ENCODE measurements at places on chromosomes 12 and 14. TPM values are rescaled to one million over a fixed set of nuclear protein-coding genes. Genes with fewer than 3 reads are reported as not detected.

DNA sequence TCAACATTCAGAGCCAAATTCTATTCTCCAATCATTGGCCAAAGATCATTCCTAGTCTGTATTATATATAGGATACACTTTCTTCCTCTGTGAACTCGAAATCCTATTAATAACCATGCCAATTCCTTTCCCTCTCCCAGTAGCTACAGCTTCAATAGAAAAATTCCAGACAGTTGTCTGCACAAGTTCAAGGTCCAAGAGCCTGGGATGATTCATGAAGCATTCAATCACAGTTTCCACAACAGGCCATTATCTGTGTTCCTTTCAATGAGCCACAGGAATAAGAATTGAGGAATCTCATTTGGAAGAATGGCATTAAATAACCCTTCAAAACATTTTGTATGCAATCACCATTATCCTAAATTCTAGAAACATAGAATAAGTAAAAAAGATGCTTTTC, 437.4 kb downstream of the RMST start:
- no peak for DNase-seq
- no peaks in the 10 kb centered on the region for H3K27me3 ChIP-seq
- H3K36me3 ChIP-seq: no peaks in the 10 kb centered on the region
- H3K27ac ChIP-seq: no peak overlapping the region
- no peak overlapping the region for H3K4me3 ChIP-seq

- H3K27me3 ChIP-seq: no peaks in the 10 kb centered on the region
- peak overlapping the region; percentile 45 for H3K27ac ChIP-seq
- peaks cover 5% of the 10 kb centered on the region for H3K4me1 ChIP-seq
- DNase-seq: no peak
Measured at GRCh38 chr12:93163260-93164036, 214.3 kb upstream of the NUDT4 start.

SDR39U1 gene
- total RNA-seq: 10.8 TPM

CCDC175 gene
- not detected for total RNA-seq

DNA sequence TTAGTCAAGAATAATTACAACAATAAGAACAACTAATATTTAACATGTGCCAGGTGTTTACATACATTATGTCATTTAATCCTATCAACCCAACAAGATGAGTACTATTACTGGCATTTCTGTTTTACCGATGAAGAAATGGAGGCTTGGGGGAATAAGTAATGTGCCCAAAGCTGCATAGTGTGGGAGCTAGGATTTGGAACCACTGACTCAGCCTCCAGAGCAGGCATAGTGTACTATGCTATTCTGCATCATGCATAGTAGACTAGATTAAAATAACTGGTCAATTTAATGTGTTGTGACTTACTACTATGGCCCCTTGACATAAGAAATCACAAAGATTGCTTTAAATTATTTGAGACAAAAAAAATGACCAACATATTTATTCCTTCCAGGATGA, 9.5 kb downstream of the GPR19 start:
- no peaks in the 10 kb centered on the region for H3K36me3 ChIP-seq
- no peaks in the 10 kb centered on the region for H3K27me3 ChIP-seq
- no peak overlapping the region for H3K4me3 ChIP-seq
- no peak for DNase-seq
- peaks cover 6% of the 10 kb centered on the region for H3K4me1 ChIP-seq

- H3K27me3 ChIP-seq: no peaks in the 10 kb centered on the region
- H3K4me1 ChIP-seq: peaks cover 91% of the 10 kb centered on the region
- no peak for DNase-seq
- H3K4me3 ChIP-seq: no peak overlapping the region
Measured at GRCh38 chr12:123358035-123358434, 6.6 kb downstream of the SBNO1 start.

DNA sequence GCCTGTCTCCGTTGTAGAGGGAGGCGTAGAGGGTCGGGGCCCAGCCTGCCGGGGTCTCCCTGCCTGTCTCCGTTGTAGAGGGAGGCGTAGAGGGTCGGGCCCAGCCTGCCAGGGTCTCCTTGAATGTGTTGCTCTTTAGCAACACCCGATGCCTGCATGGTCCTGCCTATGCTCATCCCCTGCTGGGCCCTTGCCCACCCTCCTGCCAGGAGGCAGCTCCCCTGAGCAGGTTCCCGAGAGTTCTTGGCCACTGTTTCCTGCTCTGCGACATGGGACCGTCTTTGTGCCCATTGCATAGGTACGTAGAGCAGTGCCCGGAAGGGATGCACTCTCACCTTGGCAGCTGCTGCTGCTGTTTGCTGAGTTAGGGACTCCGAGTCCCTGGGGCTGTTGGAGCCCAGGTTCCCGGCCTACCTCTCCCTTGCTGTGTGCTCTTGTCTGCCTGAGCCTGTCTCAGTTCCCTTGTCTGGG, 3.3 kb downstream of the KIF26A start:
- DNase-seq: no peak
- H3K4me3 ChIP-seq: no peak overlapping the region
- H3K27ac ChIP-seq: no peak overlapping the region
- H3K36me3 ChIP-seq: no peaks in the 10 kb centered on the region

DNA sequence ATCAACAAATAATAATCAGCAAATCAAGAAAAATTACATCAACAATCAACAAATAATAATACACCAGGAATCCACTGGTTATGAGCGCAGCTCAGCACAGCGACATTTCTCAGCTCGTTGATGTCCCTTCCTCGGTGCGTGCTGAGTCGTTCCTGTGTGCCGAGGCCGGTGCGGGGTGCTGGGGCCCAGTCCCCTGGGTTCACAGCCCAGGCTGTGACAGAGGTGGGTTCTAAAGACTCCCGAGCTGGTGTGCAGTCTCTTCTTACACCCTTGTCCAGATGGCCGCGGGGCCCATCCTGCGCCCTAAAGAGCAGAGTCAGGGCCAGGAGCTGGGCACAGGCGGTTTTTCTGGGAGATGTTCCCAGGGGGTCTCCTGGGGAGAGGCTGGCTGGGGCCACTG, 26.9 kb upstream of the TRAF3 start:
- H3K36me3 ChIP-seq: peaks cover 25% of the 10 kb centered on the region
- H3K27ac ChIP-seq: no peak overlapping the region
- no peaks in the 10 kb centered on the region for H3K27me3 ChIP-seq
- H3K4me1 ChIP-seq: no peaks in the 10 kb centered on the region

DNA sequence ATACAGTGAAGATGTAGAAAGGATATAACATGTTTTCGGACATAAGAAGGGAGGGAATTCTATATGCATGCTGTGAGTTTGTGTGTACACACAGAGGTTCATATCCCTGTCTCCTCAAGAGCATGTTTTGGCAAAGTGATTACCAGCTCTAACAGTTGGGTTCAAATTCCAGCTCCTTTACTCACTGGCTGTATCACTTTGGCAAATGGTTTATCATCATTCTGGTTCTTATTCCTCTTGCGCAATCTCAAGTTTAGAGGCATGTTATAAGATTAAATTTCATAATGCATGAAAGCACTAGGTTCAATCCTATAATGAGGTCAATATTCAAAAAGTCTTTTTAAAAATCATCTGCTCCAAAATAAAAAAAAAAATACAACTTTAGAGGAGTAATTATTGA, 107.7 kb upstream of the LRFN5 start:
- no peak overlapping the region for H3K4me3 ChIP-seq
- DNase-seq: no peak
- no peaks in the 10 kb centered on the region for H3K4me1 ChIP-seq
- H3K36me3 ChIP-seq: no peaks in the 10 kb centered on the region

GRCh38 chr12:114817571-114818425, 133.8 kb upstream of the TBX3 start:
- DNase-seq: peak; percentile 53
- no peak overlapping the region for H3K4me3 ChIP-seq
- no peaks in the 10 kb centered on the region for H3K36me3 ChIP-seq

DNA sequence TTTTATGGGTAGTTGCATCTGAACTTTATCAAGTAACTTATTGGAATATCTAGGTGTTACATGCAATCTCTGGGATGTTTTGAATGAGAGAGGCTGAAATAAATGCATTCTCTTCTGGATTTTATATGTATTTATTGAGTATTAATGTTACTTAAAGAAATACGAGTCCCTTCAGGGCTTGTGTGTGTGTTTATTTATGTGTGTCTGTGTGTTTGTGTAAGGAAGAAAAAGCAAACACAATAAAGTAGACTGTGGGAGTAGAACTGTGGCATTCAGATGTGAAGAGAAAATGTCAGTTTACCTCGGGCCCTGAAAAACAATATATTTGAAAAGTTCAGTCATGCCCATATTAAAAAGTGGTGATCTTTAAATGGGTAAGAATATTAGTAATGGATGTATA, 250.5 kb downstream of the RPL10L start:
- no peaks in the 10 kb centered on the region for H3K4me1 ChIP-seq
- H3K27ac ChIP-seq: no peak overlapping the region
- no peaks in the 10 kb centered on the region for H3K27me3 ChIP-seq
- no peaks in the 10 kb centered on the region for H3K36me3 ChIP-seq
- H3K4me3 ChIP-seq: no peak overlapping the region
- DNase-seq: no peak

IKZF4 gene
- total RNA-seq: 15.6 TPM

TGM1 gene
- total RNA-seq: 4.9 TPM

- no peak overlapping the region for H3K4me3 ChIP-seq
- H3K27me3 ChIP-seq: no peaks in the 10 kb centered on the region
- H3K27ac ChIP-seq: no peak overlapping the region
- H3K36me3 ChIP-seq: no peaks in the 10 kb centered on the region
- DNase-seq: peak; percentile 39
Measured at GRCh38 chr12:83932011-83932410, 980.6 kb downstream of the SLC6A15 start.

LMNTD1 gene
- total RNA-seq: not detected

DNA sequence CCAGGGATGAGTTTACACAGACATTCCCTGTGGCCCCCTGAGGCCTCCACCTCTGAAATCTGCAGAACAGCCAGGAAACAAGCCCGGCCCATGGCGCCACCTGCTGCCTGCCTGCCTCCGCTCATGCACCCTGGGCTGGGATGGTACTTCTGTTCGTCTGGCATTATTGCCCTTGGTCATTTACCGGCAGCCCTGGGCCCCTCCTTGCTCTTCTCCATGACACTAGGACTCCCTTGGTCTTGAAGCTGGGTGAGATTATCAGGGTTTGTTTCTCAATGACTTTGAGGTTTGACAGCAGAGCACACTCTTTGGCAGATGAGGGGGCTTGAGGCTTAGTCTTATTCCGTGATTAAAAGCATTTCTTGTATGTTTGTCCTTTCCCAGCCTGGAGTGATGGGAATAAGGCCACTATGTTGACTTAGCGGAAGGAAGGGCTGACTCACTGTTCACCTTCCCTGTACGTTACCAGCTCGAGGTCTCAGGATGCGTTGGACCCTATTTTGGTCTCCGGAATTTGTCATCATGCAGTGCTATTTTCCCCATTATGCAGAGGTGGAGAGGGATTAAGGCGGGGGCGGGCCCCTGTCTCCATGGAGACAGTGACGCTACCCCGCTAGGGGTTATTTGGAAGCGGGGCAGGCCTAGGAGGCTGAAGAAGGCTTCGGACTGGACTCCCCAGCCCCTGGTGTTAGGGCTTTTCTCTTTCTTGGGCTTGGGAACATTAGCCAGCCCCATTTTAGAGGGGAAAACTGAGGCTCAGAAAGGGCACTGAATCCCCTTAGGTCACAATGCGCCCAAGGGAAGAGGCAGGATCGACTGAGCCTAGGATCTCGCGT, 706 bp upstream of the PEX5 start:
- H3K4me1 ChIP-seq: peaks cover 9% of the 10 kb centered on the region
- peaks cover 20% of the 10 kb centered on the region for H3K36me3 ChIP-seq
- H3K27ac ChIP-seq: peak overlapping the region; percentile 97
- H3K27me3 ChIP-seq: no peaks in the 10 kb centered on the region

Measured in stomach (tissue), 19 donors.